AG10803 (cell line): ENCODE measurements at places on chromosomes 1 and 21.

- no peak for DNase-seq
Measured at GRCh38 chr1:163935738-163936374, 614.1 kb downstream of the NUF2 start.

GRCh38 chr1:232704694-232705680 lies 75.1 kb upstream of the SIPA1L2 start:
- DNase-seq: peak; percentile 86

DNA sequence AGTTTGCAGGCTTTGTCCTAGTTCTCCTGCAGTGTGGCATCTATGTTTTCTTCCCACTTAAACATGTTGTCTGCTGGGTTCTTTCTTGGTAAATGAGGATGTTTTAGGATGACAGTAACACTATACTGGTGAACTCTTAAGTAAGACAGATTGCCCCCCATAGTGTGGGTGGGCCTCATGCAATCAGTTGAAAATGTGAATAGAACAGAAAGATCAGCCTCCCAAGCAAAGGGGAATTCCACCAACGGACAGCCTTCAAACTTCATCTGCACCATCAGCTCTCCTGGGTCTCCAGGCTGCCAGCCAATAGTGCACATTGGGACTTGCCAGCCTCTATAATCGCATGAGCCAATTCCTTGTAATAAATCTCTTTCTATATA lies 10.7 kb upstream of the TARBP1 start:
- no peak for DNase-seq

GRCh38 chr1:89557445-89557825 lies 32.8 kb downstream of the LRRC8B start:
- DNase-seq: no peak

- DNase-seq: peak; percentile 46
Measured at GRCh38 chr21:33971492-33972013, 55.9 kb upstream of the ATP5PO start.

- peak; percentile 55 for DNase-seq
Measured at GRCh38 chr1:42240966-42241755, 76.6 kb upstream of the GUCA2A start.

GRCh38 chr1:157399984-157400382 lies 152.3 kb downstream of the FCRL5 start:
- DNase-seq: no peak
